Stimulated activated CD8-positive, alpha-beta memory T cell treated with anti-CD3 and anti-CD28 coated beads, Interleukin-15, amount 100 ng/mL, for 24 hours (primary cell): ENCODE measurements at places on chromosomes 2 and 18.

GRCh38 chr2:13650586-13651180 is 933.9 kb downstream of the TRIB2 start:
- no peak for DNase-seq

GRCh38 chr18:36817039-36817438 is 11.8 kb downstream of the TPGS2 start:
- DNase-seq: no peak

GRCh38 chr2:155842103-155842502 is 490.4 kb downstream of the NR4A2 start:
- DNase-seq: no peak

- DNase-seq: no peak
These were observed 480.4 kb downstream of the TGIF1 start for GRCh38 chr18:3930126-3931012.

GRCh38 chr2:33784488-33784887 is 185.4 kb upstream of the FAM98A start:
- no peak for DNase-seq

DNA sequence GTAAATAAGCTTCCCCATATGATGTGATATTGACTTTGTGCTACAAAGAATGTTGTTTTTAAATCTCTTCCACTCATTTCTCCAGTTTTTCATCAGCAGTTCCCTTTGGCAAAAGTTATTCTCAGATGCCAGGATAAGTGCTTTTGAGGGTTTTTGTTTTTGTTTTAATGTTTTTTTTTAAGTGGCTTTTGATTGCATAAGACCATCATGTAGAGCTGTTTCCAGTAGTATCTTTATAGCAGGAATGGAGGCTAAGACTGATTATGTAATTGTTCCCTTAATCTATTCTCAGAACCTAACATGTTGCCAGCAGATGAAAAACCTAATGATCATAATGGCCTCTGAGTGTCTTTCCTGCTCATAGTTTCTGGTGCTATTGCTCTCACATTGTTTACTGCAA is 77.9 kb downstream of the CABLES1 start:
- no peak for DNase-seq

DNA sequence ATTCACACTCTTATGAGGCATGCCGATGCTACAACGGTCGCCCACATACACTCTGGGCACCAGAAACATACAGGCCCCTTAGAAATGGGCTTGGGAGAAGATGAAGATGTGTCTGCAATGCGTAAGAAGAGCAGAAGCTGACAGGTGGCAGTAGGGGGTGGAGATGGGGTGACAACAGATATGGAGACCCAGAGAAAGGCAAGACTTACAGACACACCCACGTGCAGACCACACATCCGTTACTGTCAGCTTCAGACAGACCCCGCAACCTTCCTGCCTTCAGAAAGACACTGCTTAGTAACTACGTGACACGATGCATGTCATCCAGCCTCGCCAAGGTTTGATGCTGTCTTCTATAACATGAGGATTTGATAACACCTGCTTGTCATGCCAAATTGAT is 89.5 kb downstream of the ZFP36L2 start:
- no peak for DNase-seq

- DNase-seq: no peak
These were observed 8.0 kb upstream of the CDK15 start for GRCh38 chr2:201798252-201798913.

DNA sequence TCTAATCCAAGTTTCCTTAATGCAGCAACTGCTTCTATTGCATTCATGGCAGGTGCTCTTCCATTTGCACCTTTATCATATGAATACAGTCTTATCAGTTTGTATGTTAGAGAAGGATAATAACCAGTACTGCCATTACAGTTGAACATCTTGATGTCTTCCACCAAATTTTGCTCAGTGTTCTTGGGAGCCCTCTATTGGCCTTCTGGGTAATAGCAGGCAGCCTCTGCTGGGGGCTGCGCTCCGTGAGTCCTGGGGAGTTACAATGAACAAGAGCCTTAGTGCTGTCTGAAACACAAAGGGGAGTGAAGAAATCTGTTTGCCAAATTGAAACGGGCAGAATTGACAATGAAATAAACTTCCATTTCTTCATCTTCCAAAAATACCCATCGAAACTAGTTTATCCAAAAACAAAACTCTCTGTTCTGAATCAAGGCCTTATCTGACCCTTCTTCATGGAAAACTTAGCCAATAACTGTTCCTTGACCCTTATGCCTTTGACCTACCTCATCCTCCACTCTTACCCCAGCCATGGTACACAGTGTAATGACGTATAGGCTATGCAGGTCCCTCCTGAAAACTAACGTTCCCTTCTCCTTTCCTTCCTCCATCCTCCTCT is 79.9 kb downstream of the ALK start:
- no peak for DNase-seq

GRCh38 chr2:36561237-36561944 is 36.6 kb downstream of the FEZ2 start:
- no peak for DNase-seq

DNA sequence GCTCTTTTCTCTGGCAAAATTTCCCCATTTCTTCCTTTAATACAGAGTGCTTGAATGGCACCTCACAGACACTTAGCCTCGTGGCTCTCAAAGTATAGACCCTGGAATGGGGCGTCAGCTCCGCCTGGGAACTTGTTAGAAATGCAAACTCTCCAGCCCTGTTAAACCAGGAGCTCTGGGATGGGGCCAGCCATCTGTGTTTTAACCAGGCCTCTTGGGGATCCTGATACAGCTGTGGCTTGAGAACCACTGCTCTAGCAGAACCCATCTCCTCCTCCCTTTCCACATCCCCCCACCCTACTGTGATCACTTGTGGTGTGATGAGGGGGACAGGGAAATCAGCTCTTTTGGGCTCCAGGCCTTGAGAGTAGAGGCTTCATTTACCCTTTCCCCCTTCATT is 15.9 kb downstream of the LTBP1 start:
- DNase-seq: no peak

DNA sequence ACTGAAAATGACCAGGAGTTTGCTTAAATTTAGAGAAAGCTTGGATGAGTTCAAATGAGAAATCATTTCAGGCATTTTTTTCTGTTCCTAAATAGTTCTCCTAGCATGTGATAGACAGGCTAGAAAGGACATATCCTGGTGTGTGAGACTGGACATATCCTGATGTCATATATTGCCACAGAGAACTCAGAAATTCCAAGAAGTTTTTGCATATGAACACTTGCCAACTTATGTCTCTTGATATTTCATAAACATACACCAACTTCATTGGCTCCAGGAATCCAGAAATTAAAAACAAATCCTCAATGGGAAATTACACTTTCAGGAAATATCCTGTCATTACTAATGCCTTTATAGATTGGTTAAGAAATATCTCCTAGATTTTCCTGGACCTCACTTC is 2.9 kb upstream of the SERPINB4 start:
- DNase-seq: no peak

DNA sequence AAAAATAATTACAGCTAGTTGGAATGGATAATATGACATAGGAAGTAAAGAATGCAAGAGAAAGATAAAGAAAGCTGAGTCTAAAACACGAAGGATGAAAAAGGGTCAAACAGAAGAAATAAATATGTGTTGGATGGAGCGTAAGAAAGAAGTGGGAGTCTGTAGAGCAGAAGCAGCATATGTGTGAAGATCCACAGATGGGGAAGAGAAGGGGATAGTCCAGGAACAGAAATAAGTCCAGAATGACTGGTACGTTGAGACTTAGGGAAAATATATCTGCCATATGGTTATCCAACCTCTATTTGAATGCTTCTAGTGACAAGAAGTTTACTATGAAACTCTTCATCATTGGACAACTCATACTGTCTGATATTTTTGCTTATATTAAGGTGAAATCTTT is 18.0 kb downstream of the ABCA12 start:
- DNase-seq: no peak

GRCh38 chr2:71646028-71646427 is 192.7 kb downstream of the DYSF start:
- no peak for DNase-seq

GRCh38 chr2:29066997-29067605 is 7.2 kb downstream of the PCARE start:
- DNase-seq: no peak

GRCh38 chr2:112733871-112734270 is 13.1 kb downstream of the NT5DC4 start:
- DNase-seq: no peak

DNA sequence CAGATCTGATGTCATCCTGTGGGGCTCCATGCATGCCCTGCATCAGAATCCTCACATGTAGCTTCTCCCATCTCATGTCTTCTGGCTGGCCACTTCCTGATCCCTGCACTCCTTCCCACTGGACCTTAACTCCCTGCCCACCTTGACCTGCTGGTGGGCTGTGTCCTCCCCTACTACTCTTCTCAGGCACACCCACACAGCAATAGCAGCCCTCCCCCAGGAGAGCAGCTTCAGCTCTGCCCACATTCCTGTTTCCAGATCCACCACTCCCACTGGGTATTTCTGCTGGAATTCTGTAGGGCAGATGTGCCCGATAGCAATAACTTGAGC is 137.0 kb upstream of the HS6ST1 start:
- DNase-seq: no peak

DNA sequence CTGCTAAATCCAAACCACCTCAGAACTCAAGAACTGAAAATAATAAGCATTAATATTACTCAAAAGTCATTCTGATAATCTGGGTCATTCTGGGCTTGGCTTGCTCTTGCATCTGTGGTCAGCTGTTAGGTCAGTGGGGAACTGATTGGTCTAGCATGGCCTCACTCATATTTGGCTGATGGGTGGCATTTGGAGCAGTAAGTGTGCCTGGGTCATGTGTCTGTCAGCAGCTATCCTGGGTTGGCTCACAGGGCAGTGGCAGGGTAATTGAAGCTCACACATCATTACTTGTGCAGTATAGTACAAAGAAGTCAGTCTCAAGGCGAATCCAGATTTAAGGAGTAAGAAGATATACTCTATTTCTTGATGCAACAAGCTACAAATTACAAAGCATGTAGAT is 9.6 kb downstream of the RPL37A start:
- no peak for DNase-seq

DNA sequence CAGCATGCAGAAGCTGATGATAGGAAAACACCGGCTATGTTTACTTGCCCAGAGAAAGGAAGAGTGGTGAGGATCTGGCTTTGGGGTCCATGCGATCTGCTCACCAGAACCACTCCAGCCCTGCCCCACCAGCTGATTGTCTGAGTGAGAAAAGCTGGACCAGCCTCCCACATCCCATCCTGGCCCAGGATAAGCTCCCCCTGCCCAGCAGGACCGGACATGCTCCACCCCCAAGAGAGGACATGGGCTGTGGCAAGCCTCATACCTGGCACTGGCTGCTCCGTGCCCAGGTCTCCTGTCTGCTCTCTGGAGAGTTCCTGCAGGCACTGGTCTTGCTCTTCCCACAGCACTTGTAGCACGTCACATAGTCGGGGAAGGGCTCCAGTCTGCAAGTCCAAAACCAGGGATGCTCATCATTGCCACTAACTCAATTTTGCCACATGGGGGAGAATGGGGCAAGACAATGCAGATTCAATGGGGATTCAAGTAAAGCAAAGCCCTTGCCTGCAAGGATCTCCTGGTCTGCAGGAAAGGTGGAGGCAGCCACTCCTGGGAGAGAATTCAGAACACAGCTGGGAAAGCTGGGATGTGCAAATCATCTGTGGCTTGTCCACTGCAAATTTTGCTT is 30.0 kb downstream of the SCTR start:
- no peak for DNase-seq

DNA sequence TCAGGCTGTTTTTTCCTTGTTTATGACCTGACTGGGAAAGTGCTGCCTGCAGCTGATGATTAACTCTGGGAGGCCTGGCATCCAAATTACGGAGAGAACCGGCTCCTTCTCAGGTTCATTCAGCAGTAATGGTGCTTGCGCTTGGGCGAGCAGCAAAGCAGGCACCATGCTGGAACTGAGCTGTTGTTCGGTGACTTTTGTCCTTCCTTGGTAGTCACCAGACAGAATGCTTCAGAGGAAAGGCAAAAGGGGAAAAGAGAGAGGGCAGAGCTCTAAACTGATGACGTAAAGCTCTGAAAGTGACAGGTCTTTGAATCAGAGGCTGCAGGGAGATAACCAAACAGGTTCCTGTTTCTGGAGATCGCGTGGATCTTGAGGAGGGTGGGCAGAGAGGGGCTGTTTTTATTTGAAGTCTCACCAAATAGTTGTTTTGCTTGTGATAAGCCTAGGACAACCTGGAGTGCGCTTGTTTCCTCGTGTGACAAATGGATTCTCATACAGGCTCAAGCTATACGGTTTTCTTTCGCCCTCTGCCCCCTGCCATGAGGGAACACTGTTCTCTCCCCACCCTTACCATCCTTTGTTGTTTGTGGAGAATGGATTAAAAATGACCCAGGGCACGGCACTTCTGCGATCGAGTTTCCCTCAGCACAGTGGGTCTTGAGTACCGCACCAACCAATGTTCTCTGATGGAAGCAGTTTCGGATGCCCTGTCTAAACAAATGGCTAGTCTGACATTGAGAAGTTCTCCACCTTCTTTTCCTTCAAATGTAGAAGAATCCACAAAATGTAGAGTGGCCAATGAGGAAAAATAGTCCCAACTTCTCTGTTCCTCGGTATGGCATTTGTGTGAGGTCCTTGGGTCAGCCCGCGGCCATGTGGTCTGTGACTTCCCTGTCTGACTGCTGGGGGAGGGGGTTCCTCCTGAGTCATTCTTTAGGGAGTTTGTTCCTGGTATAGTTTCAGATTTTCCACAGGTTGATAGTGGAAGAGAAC is 1.3 kb downstream of the RASGRP3 start:
- no peak for DNase-seq

- DNase-seq: no peak
These were observed 68.3 kb upstream of the RASGRP3 start for GRCh38 chr2:33408109-33408508.

GRCh38 chr2:138493334-138493733 is 8.2 kb upstream of the SPOPL start:
- DNase-seq: no peak

GRCh38 chr18:64100116-64100922 is 48.6 kb downstream of the LINC00305 start:
- DNase-seq: no peak

- no peak for DNase-seq
These were observed 17.1 kb upstream of the SNED1 start for GRCh38 chr2:240981280-240981679.

GRCh38 chr2:67985586-67985985 is 77.2 kb downstream of the C1D start:
- DNase-seq: no peak

DNA sequence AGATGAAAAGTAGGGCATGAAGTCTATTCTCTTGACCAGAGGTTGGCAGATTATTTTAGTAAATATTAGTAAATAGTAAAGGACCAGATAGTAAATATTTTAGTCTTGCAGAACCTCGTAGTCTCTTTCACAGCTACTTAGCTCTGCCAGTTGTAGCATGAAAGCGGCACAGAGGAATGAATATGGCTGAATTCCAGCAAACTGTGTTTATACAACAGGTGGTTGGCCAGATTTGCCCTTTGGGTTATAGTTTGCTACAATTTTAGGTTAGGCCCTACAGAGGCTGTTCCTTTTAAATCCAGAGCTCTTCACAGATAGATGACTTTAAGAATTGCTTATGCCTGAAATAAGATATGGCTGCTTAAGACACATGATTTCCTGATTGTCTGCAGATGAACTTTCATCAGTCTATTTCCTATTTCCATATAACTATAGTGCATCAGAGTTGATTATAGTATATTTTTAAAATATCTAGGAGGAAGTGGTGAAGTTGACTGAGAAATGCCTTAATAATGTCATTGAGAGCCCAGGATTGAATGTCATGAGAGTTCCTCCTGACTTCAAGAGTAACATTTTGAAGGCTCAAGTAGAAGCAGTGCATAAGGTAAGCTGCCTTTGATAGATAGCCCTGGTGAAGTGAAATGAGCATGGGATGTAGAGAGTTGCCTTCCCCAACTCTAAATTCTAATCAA is 80.5 kb downstream of the TMEM185B start:
- no peak for DNase-seq

GRCh38 chr18:5534845-5535244 is 9.0 kb downstream of the EPB41L3 start:
- DNase-seq: no peak
